ENCODE measurements at places on chromosomes 5 and 9.

- no peaks in the 10 kb centered on the region for H3K36me3 ChIP-seq
- H3K27ac ChIP-seq: no peak overlapping the region
- H3K27me3 ChIP-seq: peaks cover 7% of the 10 kb centered on the region
- H3K4me1 ChIP-seq: peaks cover 7% of the 10 kb centered on the region
Observed at GRCh38 chr5:151015974-151016587, 4.3 kb upstream of the GPX3 start.

DNA sequence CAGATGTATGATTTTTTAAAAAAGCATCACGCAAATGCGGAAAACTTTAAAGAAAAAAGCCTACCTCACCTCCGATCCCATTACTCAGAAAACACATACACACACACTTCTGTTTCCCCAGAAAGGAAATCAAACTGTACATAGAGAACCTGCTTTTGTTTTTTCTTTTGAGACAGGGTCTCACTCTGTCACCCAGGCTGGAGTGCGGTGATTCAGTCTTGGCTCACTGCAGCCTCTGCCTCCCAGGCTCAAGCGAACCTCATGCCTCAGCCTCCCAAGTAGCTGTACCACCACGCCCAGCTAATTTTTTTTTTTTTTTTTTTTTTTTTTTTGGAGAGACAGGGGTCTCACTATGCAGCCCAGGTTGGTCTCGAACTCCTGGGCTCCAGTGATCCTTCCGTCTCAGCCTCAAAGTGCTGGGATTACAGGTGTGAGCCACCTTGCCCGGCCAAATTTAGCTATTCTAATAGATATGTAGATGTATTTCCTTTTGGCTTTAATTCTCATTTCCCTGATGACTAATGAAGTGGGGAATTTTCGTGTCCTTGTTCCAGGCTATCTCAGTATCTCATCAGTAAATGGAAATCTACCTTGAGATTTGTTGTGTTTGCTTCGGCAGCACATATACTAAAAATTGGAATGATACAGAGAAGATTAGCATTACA is 25.7 kb upstream of the EEIG1 start:
- H3K27ac ChIP-seq: peak overlapping the region; percentile 75
- H3K36me3 ChIP-seq: peaks cover 5% of the 10 kb centered on the region
- no peak overlapping the region for H3K4me3 ChIP-seq
- DNase-seq: no peak
- no peaks in the 10 kb centered on the region for H3K27me3 ChIP-seq

GRCh38 chr5:14676320-14676719 is 11.8 kb downstream of the OTULIN start:
- no peaks in the 10 kb centered on the region for H3K27me3 ChIP-seq
- peaks cover 54% of the 10 kb centered on the region for H3K36me3 ChIP-seq
- peaks cover 77% of the 10 kb centered on the region for H3K4me1 ChIP-seq

DNA sequence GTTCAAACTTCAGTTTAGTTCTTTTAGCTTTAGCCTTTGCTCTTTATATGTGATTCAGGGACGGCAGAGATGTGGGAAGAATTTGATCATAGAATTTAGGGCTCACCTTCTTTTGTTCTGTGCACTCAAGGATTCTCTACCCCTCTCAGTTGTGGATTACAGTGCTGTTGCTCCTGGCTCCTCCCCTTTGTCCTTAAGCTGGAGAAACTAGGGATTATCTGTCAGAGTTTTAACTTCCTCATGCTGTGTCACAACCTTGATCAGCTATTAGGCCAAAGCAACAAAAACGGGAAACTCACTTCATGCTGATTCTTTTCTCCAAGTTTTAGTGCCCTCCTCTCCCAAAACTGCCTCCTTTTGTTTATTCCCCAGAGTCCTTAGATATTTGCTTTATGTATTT is 13.0 kb upstream of the PCDHAC2 start:
- H3K27me3 ChIP-seq: peaks cover 3% of the 10 kb centered on the region
- no peaks in the 10 kb centered on the region for H3K4me1 ChIP-seq
- no peaks in the 10 kb centered on the region for H3K36me3 ChIP-seq

GRCh38 chr5:108747111-108747773 is 455 bp upstream of the FER start:
- H3K4me1 ChIP-seq: peaks cover 18% of the 10 kb centered on the region
- H3K27me3 ChIP-seq: peaks cover 2% of the 10 kb centered on the region
- no peaks in the 10 kb centered on the region for H3K36me3 ChIP-seq

- peaks cover 61% of the 10 kb centered on the region for H3K27me3 ChIP-seq
- no peak for DNase-seq
- H3K36me3 ChIP-seq: no peaks in the 10 kb centered on the region
- H3K27ac ChIP-seq: no peak overlapping the region
Observed at GRCh38 chr9:109167716-109168115, 667 bp upstream of the FRRS1L start.

DNA sequence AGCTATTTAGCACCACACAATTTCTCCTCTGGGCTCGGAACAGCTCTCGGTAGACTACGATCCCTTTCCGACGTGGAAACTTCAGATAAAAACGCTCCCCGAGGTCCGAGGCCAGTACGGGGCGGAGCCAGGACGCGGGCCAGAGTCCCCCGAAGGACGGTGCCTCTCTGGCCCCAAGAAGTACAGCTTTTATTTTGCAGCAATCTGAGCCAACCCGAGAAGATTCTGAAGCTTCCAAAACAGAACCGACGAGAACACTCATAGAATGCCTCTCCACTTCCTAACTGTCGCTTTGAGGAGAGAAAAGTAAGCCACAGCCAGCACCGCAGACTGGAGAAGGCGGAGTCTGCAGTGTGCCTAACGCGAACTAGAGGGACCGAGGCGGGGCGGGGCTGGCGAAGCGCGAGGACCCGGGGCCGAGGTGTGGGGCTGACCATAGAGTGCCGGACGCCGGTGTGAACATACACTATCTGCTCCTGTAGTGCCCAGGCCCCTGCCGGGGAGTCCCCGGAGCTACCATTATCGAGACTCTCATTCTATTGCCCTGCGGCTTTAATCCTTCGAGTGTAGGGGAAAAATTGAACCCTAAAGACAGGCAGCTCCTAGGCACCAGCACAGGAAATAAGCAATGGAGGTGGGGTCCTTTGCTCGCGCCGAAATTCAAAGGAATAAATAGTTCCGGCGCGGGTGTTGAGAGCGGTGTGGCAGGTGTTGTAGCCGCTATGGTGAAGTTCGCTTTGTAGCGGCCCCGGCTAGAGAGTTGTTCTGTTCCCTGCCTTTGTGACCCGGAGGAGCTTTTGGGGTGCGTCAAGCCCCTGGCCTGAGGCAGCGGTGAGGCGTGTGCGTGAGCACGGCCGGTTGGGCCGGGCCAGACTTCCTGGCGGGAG is at the start of gene SMC2:
Gene SMC2 (plus strand): TSS at position 663 of the 887 bp plus-strand sequence. CDS start 1,076 bp downstream, outside the sequence.
- DNase-seq: peak; percentile 93
- H3K4me3 ChIP-seq: peak within 1 kb of the TSS; percentile 93
- H3K27me3 ChIP-seq: no peaks in the 10 kb centered on the region
- H3K36me3 ChIP-seq: peaks cover 24% of the 10 kb centered on the region
- H3K27ac ChIP-seq: peak within 1 kb of the TSS; percentile 99
- peaks cover 44% of the 10 kb centered on the region for H3K4me1 ChIP-seq

- no peaks in the 10 kb centered on the region for H3K27me3 ChIP-seq
- no peak overlapping the region for H3K27ac ChIP-seq
- H3K36me3 ChIP-seq: peaks cover 7% of the 10 kb centered on the region
- H3K4me1 ChIP-seq: no peaks in the 10 kb centered on the region
- H3K4me3 ChIP-seq: no peak overlapping the region
Observed at GRCh38 chr9:98825414-98825813, 17.9 kb downstream of the GALNT12 start.
